ENCODE measurements at places on chromosomes 16 and 17.
A peak's percentile ranks its signal among the peaks of the same experiment; 100 is the strongest.

- DNase-seq: no peak
Observed at GRCh38 chr17:30519707-30520106, 42.5 kb downstream of the GOSR1 start.

DNA sequence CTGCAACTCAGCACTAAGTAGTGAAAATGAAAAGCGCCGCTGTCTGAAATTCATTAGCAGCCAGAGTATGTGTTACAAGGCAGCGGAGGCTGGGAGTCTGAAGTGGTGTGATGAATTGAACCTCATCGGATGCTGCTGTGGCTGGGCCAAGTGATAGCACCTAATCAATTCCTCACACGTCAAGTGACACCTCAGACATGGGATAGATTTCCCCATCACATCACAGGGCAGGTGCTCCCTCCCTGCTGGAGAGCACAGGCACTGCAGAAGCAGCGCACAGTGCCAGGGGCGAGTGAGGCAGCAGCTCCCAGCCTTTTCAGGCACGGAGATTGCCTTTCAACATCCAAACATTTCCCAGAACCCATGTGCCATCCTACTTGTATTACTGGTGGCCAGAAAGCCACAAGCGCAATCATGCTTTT is 32.2 kb downstream of the DRC3 start:
- DNase-seq: no peak

GRCh38 chr16:10617662-10618420 is 37.4 kb upstream of the EMP2 start:
- DNase-seq: no peak

DNA sequence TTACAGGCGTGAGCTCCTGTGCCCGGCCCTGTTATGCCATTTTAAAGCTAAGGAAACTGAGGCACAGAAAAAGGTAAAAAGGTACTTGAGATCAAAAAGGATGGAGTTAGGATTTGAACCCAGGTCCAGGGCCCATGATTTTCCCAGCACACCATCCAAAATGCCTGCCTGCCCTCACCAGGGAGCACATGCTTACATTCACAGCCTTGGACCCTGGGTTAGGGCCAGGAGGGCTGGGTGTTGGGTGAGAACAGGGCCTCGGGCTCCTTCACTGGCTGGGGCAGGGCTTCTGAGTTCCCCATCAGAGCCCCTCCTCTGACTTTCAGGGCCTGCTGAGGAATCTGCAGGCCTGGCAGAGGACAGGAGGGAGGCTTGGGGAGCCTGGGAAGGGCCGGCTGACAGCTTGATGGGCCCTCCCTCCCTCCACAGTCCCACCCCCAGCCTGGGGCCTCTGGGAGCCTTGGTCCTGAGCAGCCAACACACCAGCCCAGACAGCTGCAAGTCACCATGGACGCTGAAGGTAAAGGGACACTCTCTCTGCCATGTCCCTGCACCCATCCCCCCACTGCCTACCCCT is at the start of gene QPRT:
Gene QPRT (plus strand): TSS at position 490 of the 577 bp plus-strand sequence. CDS start 18 bp downstream, at position 508.
- peak; percentile 28 for DNase-seq

- no peak for DNase-seq
Observed at GRCh38 chr17:72617557-72617956, 474.9 kb downstream of the SLC39A11 start.

- DNase-seq: no peak
Observed at GRCh38 chr16:63447121-63447520, 1410.9 kb upstream of the CDH8 start.

DNA sequence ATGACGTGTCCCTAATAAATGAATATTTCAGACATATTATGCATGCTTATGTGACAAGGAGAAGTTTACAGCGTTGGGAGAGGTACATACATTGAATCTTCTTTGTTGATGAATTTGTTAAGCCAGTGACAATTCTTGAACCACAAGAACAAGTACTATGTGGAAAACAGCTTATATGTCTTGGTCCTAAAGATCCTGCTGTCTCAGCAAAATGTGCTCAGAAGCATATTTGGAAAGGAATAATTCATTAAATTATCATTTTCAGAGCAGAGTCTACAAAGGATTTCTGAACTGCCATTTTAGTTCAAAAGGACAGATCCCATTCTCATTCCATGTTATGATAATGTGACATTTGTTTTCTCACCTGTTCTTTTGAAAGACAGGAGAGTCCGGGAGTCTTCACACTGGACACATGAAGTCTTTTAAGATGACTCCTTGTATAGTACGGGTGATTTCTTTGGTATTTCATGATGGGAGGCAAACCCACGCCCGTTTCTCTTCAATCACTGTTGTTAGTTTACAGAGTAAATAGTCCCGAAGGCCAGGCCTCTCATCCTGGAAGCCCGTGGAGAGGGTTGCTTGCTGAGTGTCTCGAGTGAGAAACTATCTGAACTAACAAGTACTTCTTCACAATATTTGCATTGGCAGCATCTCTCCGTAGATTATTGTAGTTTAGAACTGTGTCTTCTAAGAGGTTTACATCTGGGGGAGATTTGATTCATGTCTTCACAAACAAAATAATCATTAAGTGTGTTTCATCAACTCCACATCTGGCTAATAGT is 26.7 kb downstream of the VPS35L start:
- DNase-seq: no peak

GRCh38 chr17:30389756-30390300 is 11.1 kb downstream of the CPD start:
- DNase-seq: no peak

GRCh38 chr16:66258916-66259845 is 107.3 kb upstream of the CDH5 start:
- DNase-seq: no peak

- DNase-seq: no peak
Observed at GRCh38 chr16:52316241-52316640, 230.7 kb downstream of the TOX3 start.

DNA sequence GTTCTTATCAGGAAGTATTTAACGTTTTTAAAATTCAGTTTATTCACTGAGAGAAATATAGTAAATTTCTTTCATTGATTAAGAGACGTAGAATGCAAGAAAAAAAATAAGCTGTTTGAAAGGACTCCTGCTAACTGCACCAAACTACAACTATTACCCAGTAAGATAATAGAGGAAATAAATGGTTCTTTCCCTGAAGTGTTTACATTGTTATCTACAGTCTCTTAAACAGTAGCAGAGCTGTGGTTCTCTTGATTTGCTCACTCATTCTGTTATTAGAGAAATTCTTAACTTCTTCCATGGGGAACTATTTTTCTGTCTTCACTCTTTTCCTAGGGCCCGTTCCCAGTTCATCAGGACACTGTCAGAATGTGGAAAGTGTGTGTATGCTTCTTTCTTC is 973.0 kb downstream of the KCNJ2 start:
- DNase-seq: no peak

DNA sequence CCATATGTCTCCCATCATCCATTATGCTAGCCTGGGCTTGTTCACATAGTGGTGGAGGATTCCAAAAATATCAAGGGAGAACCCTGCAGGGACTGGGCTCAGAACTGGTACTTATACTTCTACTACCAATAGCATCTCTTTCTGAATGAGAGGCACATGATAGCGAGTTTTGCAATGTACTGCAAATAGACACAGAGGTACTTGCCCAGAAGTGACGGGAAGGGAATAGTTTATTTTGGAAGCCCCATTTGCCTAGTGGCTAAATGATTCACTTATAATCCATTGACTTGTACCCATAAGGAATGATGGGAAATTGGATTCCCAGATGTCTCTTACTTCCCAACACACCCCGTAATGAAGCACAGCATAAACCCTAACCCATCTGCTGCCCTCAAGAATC is 124.8 kb upstream of the ERCC4 start:
- DNase-seq: no peak

DNA sequence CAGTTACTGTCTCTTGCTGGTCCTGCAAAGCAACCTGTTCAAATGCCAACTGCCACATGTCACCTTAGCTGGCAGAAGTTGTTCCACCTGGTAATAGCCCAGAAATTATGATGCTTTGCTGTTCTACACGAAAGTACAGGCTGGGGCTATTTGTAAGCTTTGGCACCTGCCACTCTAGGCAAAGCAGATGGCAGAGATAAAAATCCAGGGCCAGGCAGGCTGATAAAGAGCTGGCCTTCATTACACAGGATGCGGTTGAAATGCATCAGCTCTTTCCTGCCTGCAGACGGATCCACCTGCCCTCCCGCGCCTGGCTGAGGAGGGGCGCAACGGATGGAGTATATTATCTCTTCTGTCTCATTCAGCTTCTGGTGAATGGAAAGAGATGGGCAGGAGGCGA is 29.3 kb upstream of the KDM8 start:
- DNase-seq: no peak

DNA sequence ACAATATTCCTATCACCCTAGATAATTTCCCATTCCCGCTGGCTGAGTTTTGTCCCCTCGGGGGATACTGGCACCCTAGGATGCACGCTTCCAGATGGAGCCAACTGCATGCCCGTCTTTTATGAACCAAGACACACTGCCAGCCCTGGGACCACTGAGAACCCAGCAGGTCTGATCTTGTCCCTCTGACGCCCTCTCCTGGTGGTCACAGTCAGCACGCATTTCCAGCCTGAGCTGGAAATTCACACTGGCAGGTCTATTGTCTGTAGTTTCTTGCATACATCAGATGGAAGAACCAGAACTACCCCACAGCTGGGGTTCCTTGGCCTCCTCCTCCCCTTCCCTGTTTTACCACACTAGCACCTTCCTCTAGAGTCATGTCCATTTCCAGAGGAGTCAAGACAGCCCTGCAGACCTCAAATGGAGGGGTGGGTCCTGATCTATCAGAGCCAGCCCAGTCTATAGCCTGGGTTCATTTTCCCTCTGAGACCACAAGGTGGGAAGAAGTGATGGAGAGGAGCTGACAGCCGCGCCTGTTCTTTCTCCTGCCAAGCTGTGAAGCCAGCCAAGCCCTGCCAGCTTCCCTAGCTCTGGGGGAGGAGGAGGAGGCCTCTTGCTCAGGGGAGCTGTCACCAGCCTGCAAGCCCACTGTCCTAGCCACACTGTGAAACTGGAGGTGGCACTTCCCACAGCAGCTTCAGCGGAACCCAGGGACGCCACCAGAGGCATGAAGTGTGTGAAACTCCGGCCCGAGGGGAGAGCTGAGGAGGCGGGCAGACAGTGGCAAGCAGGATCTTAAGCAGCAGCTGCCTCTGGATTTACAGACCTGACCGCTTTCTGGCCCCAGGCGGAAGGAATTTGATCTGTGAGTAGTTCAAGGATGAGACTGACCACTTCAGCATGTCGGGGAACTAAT is 29.3 kb downstream of the MXRA7 start:
- peak; percentile 42 for DNase-seq

GRCh38 chr16:57754354-57755060 is 18.9 kb downstream of the KATNB1 start:
- no peak for DNase-seq
